Activated CD4-positive, alpha-beta T cell treated with anti-CD3 and anti-CD28 coated beads for 48 hours (primary cell): ENCODE measurements at places on chromosomes 3 and 15.

DNA sequence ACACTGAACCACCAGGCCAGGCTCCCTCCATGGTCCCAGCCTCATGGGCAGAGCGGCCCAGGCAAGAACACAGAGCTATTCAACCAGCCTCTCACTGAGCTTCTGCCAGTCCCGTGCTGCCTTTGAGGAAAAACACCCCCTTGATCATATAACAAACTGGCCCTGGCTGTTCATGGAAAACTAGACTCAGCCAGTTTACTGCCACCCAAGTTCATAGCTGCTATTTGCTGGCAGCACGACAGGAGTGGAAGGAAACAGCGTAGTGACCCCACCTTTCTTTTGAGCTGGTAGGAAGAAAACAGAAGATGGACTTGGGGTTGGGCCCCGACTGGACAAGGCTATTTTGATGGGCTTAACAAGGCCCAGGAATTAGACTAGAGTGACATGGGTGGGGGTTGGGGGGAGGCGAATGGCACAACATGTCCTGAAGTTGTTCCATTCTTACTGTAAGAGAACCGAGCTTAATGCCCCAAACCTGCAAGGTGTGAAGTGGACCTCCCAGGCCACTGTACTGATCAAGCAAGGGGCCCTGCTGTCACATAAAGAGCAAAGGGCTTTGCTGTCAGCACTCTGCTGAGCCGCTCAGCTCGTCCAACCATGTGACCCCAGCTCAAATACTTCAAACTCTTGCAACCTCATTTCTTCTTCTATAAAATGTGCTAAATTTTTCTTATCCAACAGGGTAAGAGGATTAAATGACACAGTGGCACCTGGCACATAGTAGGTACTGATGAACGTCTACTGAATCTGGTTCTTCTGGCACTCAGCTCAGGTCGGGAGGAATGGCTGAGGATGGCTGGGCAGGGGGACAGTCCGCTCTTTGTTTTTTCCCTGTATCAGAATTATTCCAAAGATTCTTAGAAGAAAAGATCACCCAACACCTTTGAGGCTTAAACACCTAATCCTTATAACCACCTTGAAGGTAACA lies 1.6 kb downstream of the FBXL22 start:
- no peak for DNase-seq

- DNase-seq, result no peak
Observed at GRCh38 chr3:64027658-64028057, 4.4 kb upstream of the PSMD6 start.

GRCh38 chr3:107578523-107578922 lies 55.8 kb downstream of the BBX start:
- DNase-seq, result no peak

- no peak for DNase-seq
Observed at GRCh38 chr3:111738238-111738637, 120.8 kb upstream of the PHLDB2 start.

DNA sequence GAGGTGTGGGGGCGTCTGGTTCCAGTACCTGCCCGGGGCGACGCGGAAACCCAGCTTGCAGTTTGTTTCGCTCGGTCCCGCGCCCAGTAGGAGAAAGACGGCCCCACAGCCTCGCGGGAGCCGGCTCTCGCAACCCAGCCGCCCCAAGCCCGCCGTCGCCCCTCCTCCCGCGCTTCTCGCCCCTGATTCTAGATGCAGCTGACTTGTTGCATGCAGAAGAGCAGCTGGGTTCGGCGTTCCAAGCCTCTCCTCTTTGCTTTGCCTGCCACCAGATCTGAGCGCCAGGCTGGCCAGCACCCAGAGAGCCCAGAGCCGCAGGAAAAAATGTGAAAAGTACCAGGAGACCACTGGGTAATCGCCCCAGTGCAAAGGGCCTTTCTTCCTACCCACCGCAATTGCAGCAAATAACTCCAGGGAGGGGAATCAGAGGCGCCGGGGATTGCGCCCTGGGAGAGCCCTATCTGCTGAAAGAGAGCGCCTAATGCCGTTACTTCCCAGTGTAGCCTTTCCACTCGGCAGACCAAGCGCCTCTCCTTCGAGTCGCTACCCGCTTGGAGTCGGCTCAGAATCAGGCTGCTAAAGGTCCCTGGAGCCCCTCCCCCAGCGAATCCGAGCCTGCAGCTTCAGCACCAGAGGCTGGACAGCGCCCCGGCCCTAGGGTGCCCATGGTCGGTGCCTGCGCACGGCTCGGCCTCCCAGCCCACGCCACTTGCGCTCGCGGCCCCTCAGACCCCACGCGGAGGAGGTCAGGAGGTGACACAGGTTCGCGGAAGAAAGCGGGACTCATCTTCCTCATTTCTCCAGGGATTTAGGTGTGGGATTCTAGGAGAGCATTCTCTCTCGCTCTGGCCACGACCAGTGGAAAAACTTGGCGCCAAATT lies 15.7 kb upstream of the AEN start:
- peak; percentile 67 for DNase-seq

GRCh38 chr3:79672075-79672474 lies 95.7 kb downstream of the ROBO1 start:
- no peak for DNase-seq
